NCI-H1930 (cell line): ENCODE measurements at places on chromosomes 6 and 20.

GRCh38 chr6:85465762-85466161 is 15.9 kb downstream of the NT5E start:
- DNase-seq: no peak

DNA sequence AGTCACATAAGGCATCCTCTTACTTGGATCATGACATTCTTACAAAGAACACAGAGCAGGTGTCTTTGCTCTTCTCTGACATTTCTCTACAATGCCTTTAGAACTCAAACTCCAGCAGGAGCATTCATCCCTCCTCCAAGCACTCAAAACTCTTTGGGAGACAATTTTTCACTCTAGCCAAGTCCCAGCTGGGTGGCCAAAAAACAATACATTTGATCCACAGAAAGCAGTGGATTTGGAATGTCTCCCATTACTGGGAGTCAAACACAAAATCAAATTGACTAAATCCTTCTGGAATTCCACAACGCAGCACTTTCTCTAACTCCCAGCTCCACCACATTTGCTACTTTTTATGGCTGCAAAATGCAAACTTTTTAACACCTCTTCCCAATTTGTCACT is 108.6 kb upstream of the VGLL2 start:
- no peak for DNase-seq

DNA sequence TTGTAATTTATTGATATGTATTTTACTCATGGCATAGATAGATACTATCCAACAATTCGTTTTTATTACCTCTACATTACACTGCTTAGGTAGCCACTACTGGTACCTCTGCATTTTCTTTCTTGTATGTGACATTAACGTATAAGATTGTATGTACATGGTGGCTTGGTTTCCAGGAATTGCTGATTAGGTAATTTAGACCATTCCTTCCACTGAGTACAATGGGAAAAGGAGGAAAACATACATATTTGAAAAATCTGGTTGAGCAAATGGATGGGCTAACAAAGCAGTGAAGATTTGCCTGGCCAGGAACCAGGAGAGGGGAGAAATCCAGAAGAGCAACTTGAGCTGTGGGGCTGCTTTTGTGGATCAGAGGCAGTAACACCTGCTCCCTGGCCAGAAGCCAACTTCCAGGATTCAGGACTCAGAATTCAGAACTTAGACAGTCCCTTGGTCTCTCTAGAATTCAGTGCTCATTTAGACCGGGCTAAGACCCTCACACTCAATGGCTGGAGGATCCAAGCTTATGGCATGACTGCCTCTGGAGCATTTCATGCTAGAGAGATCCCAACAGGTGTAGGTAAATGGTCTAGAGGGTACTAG is 17.9 kb upstream of the MICB start:
- DNase-seq: no peak

GRCh38 chr6:129730477-129731165 is 20.6 kb upstream of the ARHGAP18 start:
- peak; percentile 16 for DNase-seq

- DNase-seq: no peak
Observed at GRCh38 chr20:39163993-39164392, 201.8 kb downstream of the DHX35 start.

DNA sequence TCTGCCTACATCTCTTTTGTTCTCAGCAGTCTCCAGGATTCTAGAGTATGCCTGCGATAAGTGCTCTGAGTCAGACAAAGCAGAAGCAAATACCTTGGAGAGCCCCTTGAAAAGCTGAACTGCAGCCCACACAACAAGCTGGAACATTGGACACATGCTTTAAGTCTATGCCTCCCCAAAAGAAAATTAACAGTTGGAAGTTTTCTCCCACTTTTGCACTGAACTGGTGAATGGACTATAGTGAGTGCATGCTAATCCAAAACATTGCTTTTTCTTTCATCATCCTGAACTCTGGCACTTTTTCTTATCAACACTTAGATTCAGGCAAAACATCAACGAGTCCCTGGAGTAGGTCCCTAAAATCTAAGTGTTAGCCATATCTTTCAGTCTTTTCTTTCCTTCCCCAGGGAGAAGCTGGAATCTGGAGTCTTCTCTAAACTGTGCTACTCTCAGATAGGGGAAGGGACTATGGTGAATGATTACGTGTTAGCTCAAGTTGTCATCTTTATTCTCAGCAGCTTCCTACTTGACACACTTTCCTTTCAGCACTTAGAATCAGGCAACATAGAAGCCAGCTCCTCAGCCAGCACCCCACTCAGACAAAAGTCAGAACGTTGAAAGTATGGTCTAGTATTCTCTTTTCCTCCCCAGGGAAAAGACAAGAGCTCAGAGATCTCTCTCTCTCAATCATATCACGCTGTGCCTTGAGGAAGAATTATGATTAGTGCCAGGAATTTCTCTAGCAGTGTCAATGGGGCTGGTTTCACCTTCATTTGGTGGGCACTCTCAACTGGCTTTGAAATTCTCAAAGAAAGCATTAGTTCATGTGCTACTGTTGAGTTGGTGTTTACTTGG is 811.0 kb upstream of the GJE1 start:
- no peak for DNase-seq

DNA sequence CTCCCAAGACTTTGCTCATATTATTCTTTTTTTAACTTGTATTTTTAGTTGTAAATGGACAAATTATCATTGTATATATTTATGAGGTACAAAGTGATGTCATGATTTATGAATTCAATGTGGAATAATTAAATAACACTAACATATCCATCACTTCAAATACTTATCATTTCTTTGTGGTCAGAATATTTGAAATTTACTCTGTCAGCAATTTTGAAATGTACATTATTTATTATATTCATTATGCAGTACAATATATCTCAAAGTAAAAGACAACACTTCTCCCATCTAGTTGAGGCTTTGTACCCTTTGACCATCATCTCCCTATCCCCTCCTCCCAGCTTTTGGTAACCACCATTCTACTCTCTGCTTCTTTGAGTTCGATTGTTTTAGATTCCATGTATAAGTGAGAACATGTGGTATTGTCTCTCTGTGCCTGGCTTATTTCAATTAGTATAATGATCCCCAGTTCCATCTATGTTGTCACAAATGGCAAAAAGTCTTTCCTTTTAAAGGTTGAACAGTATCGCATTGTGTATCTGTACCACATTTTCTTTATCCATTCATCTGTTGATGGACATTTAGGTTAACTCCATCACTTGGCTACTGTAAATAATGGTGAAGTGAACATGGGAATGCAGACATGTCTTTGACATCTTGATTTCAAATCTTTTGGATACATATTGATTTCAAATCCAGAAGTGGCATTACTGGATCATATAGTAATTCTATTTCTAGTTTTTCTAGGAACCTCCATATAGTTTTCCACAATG is 197.2 kb downstream of the KIF6 start:
- no peak for DNase-seq

DNA sequence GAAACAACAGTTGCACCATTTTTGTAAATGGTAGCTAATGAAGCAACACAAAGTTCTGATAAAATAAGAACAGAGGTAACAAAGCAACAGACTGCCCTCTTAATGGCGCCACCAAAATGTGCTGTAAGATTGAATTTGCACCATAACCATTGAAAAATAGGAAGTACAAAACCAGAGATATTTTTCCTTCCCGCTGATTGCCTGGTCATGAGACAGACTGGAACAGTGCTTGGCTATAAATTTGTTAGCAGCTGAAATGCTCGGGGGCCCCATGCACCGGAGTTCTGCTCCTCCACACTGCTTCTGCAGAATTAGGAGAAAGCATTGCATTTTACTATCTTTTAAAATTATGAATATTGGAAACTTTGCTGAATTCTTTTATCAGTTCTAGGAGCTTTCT is 164.4 kb upstream of the QKI start:
- DNase-seq: no peak

- DNase-seq: peak; percentile 56
Observed at GRCh38 chr6:25889877-25890853, 16.1 kb upstream of the SLC17A3 start.

- DNase-seq: no peak
Observed at GRCh38 chr6:36997811-36998722, 7.4 kb upstream of the FGD2 start.

GRCh38 chr6:108635505-108636226 is 74.9 kb downstream of the FOXO3 start:
- DNase-seq: no peak
